Neural progenitor cell (in vitro differentiated cells): ENCODE measurements at places on chromosomes 13 and 19.

GRCh38 chr13:48910686-48911085 lies 65.0 kb upstream of the FNDC3A start:
- no peak for DNase-seq

DNA sequence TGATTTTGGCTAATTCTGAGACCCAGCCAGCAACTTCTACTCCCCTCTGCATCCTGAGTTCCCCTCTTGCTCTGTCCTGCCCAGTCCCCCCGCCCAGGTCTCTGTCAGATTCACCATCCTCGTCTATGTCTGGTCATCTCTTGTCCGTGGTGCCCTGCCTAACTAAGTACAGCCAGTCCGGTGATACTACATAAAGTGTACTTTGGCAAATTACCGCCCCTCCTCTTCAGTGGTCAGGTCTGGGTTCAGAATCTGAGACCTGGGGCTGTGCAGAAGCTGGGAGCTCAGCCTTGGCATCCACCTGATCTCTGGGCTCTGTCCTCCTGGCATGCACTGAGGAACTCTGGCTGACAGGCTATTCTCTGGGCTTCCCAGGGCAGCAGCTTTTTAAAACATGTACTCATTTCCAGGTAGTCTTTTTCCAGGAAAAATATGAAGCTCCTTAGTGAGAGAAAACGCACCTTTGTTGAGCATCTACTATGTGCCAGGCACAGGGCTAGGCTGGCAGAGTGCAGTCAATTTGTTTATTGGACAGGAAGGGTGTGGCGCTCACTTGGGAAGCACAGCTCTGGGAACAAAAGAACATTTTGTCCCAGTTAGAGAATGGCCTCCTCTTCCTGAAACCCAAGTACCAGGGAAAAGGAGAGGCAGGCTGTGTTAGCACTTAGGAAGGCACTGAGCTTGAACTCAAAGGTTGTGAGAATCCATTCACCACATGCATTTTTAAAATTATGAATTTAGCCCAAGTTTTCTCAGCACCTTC lies 88.9 kb downstream of the TSHZ3 start:
- DNase-seq, result no peak

DNA sequence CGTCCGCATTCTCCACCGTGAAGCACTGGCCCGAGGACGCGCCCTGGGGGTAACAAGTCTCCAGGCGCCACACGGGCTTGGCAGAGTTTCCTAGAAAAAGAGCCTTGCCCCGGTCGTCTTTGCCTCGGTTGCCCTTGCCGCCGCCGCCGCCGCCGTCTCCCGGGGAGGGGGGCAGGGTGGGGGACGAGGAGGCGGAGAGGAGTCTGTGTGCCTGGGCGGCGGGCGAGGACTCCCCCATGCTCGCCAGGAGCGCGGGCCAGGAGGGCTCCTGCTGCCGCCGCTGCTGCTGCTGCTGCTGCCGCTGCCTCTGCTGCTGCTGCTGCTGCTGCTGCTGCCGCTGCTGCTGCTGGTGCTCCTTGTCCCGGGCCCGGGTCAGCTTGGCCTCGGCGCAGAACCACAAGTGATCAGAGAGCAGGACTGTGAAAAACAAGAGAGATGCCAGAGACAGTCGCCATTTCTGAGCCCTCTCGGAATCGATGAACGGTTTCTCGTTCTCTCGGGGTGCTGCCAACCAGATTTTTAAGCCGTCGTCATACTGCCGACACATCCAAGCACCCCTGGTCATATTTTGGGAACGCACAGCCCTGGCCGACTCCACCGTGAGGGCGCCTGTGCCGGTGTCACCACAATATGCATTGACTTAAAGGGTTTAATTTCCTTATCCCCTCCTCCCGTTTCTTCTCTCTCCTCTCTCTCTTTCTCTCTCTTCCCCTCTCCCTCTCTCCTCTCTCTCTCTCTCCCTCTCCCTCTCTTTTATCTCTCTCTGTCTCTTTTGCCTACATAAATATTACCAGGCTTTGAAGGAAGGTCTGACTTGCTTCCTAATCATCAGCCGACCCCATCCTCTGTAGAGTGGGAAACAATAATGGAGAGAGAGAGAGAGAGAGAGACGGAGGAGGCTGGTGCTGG lies 349.1 kb downstream of the LIG4 start:
- peak; percentile 68 for DNase-seq

GRCh38 chr13:58882516-58882915 lies 1251.0 kb downstream of the PCDH17 start:
- DNase-seq, result no peak

GRCh38 chr13:42836930-42837690 lies 55.7 kb downstream of the FAM216B start:
- DNase-seq, result peak; percentile 25

- DNase-seq, result no peak
Measured at GRCh38 chr13:91355099-91355825, 7.8 kb downstream of the MIR17HG start.

DNA sequence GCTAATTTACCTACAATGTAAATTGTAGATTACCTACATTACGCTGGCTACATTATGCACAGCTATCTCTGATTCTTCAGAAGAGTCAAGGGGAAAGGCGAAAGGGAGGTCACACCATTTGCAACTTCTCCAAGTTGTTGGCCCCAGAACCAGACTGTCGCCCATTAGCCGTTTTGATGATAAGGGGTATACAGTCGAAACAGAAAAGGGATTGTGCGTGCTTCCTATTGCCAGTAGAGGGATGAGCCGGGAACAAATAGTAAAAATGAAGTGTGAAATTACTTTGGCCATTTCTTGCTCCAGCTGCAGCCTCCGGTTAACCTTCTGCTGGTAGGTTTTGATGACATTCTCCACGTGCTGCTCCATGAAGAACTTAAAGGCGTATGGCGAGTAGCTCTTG lies 73.8 kb downstream of the LATS2 start:
- DNase-seq, result no peak

- no peak for DNase-seq
Measured at GRCh38 chr13:50366488-50367174, 351.4 kb downstream of the KCNRG start.

DNA sequence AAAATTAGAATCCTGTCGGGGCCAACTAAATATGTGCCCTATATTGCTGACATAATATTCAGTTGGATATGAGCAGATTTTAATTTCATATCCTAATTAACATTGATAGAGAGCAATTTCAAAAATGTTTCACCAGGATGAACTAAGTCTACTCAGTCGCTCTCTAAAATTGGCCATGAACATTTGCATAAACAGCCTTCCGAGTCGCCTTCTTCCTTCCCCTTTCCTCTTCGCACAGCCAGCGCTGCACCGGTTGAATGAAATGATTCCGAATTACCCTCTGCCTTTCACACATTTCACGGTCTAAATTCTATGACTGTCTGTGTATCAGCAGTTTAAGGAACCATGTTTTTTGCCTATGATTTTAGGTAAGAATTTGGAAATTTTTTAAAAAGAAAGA lies 413.7 kb downstream of the LIG4 start:
- DNase-seq, result no peak

DNA sequence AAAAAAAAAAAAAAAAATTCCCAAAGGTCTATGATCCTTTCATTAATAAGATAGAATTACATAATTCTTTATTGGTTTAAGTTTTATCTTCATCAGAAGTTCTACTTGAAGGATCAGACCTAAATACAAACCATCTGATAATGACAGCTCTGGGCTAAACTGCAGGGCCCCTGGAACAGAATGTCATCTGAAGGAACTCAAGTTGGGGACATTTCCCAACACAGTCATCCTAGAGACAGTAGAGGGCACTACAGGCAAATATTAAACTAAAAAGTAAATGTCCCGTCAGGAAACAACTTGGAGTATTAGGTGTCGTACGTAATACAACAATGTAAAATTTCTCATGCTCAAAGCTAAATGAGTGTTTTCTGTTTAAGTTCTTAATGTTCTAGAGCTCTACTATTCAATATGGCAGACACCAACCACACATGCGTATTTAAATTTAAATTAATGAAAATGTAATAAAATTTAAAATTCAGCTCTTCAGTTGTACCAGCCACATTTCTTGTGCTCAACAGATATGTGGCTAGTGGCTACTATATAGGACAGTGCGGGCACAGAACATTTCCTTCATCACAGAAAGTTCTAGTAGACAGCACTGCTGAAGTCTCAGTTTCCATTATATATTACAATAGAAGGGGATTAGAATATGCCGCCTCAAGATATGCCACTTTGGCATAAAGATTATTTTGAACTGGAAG lies 21.8 kb upstream of the NAXD start:
- peak; percentile 65 for DNase-seq

GRCh38 chr13:59391696-59392095 lies 772.0 kb downstream of the DIAPH3 start:
- DNase-seq, result peak; percentile 80

GRCh38 chr19:11587302-11587974 lies 9.8 kb upstream of the ZNF627 start:
- DNase-seq, result peak; percentile 80

DNA sequence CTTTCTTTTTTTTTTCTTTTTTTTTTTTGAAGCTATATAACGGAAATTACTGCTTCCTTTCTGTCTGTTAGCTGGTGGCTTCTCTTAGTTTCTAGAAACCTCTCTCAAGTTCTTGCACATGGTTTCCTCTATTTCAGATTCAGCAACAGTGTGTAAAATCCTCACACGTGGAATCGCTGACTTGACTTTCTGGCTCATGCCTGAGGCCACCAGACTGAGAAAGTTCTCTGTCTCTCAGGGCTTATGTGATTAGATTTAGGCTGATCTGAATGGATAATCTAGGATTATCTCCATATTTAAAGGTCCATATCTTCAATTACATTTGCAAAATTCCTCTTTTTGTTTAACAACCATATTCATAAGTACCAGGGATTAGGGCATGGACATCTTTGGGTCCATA lies 856.3 kb upstream of the SLITRK6 start:
- DNase-seq, result no peak

- no peak for DNase-seq
Measured at GRCh38 chr19:33291623-33292534, 10.5 kb downstream of the CEBPA start.

GRCh38 chr19:46076951-46077814 lies 36.4 kb upstream of the IGFL4 start:
- DNase-seq, result peak; percentile 94

DNA sequence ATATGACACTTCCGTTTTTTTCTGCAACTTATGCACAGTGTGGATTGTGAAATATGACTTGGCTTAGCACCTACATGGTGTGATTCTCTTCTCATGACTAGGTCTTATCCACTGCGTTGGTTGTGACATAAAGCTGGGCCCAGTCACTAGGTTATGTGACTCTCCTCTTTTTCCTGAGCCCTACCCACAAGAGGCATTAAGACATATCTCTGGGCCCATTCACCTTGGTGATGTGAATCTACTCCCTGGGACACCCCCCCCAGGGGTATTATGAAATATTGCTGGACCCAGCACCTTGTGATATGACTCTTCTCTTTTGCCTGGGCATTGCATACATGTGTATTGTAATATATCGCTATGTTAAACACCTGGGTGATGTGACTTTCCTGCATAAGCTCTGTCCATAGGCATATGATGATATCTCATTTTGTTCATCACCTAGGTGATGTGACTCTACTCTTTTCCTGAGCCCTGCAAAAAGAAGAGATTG lies 85.8 kb upstream of the ZNF43 start:
- no peak for DNase-seq

- DNase-seq, result no peak
Measured at GRCh38 chr13:72113076-72113475, 246.1 kb upstream of the DACH1 start.

GRCh38 chr19:43776286-43776685 lies 4.5 kb downstream of the KCNN4 start:
- DNase-seq, result no peak

- no peak for DNase-seq
Measured at GRCh38 chr19:14115756-14116155, 1.8 kb downstream of the PRKACA start.

GRCh38 chr13:34926508-34926907 lies 15.6 kb upstream of the NBEA start:
- peak; percentile 61 for DNase-seq

DNA sequence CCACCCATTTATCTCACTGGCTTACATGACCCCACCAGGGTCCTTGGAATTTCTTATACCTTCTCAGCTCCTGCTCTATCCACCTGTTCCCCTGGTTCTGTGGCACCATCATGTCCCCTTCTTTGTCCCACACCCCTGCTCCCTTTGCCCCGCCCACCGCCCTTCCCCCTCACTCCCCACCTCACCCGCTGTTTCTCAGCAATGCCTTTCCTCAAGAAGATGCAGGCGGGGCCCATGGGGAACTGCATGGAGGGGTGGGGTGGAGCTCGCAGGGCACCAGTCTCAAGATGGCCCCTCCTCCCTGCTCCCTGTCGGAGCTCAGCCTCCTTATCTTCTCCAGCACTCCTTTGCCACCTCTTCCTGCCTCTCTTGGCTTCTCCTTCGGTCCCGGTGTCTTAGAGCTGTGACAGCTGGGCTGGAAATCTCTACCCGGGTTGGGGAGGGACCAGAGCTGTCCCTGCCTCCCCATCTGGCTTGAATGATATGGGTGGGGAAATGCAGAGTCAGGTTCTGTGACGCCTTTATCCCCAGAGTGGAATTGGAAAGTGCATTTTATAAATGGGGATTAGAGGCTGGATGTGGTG lies at the start of gene CABP5:
Gene CABP5, minus strand, starts transcription at position 405 of the 584 bp plus-strand sequence. Its CDS starts 157 bp downstream, at position 248.
- no peak for DNase-seq

GRCh38 chr13:36891752-36892151 lies 28.3 kb downstream of the SMAD9 start:
- DNase-seq, result no peak

- peak; percentile 14 for DNase-seq
Measured at GRCh38 chr13:89061821-89062220, 1390.7 kb downstream of the SLITRK5 start.

DNA sequence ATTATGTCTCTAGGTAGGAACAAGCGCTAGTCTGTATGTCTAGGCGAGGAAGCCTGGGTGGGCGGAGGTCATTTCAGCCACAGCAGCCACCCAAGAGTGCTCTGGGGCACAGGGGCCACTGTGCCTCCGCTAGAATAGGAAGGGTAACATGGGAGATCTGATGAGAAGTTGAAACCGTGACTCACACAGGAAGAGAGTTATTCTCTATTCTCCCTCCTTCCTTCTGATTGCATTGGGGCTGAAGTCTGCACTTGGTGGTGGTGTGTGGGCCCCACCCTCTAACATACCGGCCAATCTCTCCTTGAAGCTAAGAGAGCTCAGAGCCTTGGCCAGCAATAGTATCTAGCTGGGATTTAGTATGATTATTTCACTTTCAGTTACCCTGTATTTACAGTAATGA lies 20.3 kb upstream of the GGACT start:
- DNase-seq, result no peak

DNA sequence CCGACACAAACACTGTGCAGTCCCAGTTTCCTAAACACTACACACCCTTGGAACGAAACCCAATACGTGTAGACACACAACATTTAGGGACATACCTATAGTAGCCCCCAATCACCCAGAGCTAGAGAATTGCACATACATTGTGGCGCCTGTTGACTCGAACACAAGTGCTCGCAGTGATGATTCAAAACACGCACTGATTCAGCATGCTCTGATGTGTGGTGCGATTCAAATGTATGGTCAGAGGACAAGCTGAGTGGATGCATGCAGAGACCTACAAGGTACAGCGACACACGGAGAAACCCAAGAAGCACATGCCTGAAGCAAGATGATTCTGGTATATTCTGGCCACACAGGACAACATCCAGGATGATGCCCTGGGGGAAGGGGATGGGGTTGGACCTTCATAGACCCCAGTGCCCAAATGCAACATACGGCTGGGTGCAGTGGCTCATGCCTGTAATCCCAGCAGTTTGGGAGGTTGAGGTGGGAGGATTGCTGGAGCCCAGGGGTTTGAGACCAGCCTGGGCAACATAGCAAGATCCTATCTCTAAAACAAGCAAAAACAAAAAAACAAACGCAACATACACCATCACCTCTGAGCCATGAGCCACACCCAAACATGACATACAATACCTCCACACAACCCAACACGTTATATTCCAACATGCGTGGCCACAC lies 997 bp upstream of the KCNN4 start:
- no peak for DNase-seq
